Parietal lobe (tissue), 2 donors: ENCODE measurements at places on chromosomes 3 and 15. TPM values are rescaled to one million over a fixed set of nuclear protein-coding genes. Genes with fewer than 3 reads are reported as not detected.

The SPATA12 gene
- not detected for total RNA-seq

The GPR62 gene
- 0.31 TPM for total RNA-seq

The EIF4G1 gene
- 118 TPM for total RNA-seq

The LPCAT4 gene
- 36.3 TPM for total RNA-seq
